Activated naive CD4-positive, alpha-beta T cell treated with anti-CD3 and anti-CD28 coated beads for 36 hours (primary cell): ENCODE measurements at places on chromosomes 16 and 17. TPM values are rescaled to one million over a fixed set of nuclear protein-coding genes. Genes with fewer than 3 reads are reported as not detected.

- no peak for DNase-seq
Measured at GRCh38 chr16:88370365-88370764, 12.4 kb upstream of the ZNF469 start.

DNA sequence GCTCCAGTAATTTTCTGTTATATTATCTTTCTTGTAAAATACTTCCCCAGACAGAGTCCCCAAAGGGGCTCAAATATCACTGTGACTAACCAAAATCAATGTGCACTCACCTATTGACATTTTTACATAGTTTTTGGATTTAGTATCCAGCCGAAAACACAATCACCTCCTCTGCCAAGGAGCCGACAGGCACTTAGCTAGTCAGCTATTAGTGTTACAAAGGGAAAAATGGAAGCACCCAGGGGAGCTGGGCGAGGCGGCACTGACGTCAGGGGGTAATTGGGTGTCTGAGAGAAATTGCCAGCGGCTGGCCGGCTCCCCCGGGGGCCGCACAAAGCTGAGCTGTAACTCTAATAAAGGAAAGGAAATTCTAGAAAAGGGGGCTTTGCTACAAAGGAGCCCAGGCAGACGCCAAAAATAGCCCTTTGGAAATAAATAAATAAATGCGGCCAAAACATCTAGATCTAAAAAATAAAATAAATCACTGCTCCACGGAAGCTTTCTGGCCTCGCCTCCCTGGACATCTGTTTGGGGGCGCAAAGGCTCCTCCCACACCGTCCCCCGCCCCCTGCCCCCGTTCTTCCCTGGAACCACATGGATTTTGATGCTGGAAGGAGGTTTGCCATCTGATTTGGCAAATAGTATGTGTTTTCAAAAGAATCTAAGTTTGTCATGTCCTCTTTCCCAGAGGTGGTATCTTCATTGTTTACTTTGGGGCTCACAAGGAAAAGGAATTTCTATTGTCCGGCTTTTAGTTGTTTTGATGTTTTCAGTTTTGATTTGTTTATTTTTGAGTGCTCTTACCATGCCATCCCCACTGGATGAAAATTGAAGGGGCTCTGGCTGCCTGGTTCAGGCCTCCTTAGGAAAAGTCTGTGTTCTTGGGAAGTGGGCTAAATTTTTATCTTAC, 156.7 kb downstream of the ZNF423 start:
- DNase-seq: no peak

GRCh38 chr17:34713687-34714086, 134.3 kb downstream of the TMEM132E start:
- DNase-seq: no peak

Gene SKAP1
- 60.5 TPM for total RNA-seq

Gene CIBAR2
- not detected for total RNA-seq

- no peak for DNase-seq
Measured at GRCh38 chr17:48639982-48640857, 14.1 kb upstream of the HOXB9 start.

DNA sequence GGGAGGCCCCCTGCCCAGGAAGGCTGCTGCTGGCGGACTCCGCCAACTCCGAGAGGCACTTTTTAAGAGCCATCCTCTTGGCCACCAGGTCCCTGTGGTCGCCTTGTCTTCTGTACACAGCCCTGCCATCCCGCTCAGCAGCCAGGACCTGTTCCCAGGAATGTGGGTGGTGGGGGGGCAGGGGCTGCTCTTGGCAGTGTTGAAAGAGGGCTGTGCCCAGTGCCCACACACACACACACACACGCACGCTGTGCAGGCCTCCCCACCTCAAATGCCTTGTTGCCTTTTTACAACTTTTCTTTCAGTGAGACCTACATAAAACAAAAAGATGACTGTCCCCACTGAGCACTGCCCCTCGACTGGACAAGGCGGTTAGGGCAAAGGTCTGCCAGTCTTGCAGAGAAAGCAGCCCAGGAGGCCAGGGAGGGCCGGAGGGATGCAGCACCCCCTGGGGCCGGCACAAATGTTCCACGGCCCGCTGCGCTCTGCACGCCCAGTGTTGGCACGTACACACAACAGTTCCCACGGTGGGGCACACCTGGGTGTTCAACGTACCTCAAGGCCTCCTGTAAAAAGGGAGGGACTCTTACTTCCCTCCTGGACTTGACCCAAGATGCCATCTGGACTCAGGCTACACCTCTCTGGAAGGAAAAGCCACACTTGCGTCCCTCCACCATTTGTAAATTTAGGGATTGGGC, 18.5 kb upstream of the PITPNA start:
- no peak for DNase-seq

Gene TRAF4
- total RNA-seq: 75.9 TPM

GRCh38 chr16:10332241-10332640, 53.6 kb upstream of the ATF7IP2 start:
- no peak for DNase-seq

Gene MEFV
- 0.07 TPM for total RNA-seq

DNA sequence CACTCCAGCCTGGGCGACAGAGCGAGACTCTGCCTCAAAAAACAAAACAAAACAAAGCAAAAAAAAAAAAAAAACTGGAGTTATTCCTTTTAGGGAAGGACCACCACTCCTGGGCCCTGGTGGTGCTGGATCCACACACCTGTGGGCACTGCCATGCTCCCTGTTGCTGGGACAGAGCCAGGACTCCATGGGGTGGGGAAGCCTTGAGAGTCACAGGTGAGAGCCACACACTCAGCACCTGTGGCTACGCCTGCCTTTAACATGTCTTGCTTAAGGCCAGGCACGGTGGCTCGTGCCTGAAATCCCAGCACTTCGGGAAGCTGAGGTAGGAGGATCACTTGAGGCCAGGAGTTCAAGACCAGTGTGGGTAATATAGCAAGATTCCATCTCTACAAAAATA, 18.3 kb downstream of the PDIA2 start:
- DNase-seq: no peak

DNA sequence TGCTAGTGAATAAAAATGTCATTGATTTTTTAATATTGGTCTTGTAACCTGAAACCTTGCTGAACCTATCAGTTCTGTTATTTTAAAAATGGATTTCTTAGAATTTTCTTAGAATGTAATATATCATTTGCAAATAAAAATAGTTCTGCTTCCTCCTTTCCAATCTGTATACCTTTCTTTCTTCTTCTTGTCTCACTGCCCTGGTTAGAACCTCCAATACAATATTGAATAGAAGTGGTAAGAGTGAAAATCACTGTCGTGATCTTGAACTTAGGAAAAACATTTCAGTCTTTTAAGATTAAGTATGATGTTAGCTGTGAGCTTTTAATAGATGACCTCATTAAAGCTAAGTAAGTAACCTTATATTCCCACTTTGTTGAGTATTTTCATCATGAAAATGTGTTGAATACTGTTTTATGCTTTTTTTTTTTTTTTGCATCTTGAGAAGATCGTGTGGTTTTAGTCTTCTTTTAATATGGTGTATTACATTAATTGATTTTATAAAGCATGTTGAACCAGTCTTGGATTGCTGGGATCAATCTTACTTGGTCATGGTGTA, 104.8 kb upstream of the NACA2 start:
- DNase-seq: no peak

Gene MTSS2
- total RNA-seq: 2.0 TPM

DNA sequence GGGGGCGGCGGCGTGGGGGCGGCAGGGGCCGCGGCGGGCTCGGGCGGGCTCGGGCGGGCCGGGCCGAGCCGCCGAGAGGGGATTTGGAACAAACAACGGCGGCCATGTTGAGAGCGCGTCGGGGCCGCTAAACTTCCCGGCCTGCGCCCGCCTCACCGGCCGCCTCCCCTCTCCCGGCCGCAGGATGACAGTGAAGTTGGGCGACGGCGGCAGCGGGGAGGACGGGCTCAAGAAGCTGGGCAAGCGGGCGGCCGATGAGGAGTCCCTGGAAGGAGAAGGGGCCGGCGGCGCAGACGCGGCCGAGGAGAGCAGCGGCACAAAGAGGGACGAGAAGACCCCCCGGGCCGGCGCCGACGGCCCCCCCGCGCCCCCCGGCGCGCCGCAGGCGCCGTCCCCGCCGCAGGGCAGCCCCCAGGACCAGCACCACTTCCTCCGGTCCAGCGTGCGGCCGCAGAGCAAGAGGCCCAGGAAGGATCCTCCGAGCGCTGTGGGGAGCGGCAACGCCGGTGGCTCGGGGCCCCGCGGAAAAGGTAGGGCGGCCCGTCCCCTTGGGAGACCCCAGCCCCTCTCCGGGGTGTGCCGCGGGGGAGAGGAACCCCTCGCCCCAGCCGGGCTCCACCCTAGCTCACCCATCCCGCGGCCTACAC, 2.4 kb downstream of the CRAMP1 start:
- DNase-seq: peak; percentile 33

DNA sequence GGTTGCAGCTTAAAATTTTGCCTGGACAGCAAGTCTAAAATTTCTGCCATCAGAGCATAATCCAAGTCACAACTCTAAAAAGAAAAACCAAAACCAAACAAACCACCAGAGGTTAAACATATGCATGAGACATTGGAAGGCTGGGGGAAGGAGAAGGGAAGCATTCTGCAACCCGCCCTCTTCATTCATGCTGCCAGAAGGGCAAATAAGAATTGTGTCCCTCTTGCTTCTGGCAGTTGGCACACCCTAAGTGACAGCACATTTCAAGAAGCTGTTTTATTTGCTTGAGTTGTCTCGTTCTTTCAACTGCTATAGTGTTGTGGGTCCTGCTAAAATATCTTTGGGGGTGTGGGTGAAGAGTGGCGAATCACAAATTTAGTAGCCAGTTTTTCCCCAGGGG, 99.6 kb downstream of the SKAP1 start:
- DNase-seq: no peak

Gene CHD9NB
- 0.17 TPM for total RNA-seq

Gene IKZF3
- 36.1 TPM for total RNA-seq

GRCh38 chr17:30524847-30525246, 47.6 kb downstream of the GOSR1 start:
- DNase-seq: no peak

GRCh38 chr16:77834635-77835540, 46.5 kb downstream of the VAT1L start:
- no peak for DNase-seq

Gene NHLRC4
- 0.60 TPM for total RNA-seq

GRCh38 chr16:9682320-9682719, 499.9 kb downstream of the GRIN2A start:
- DNase-seq: no peak

- no peak for DNase-seq
Measured at GRCh38 chr16:13165024-13165423, 263.6 kb downstream of the SHISA9 start.

Gene SLC12A3
- not detected for total RNA-seq

Gene SLC35G6
- total RNA-seq: not detected

Gene CIITA
- total RNA-seq: 0.12 TPM

GRCh38 chr17:66915204-66915611, 49.3 kb upstream of the CACNG4 start:
- DNase-seq: peak; percentile 10

DNA sequence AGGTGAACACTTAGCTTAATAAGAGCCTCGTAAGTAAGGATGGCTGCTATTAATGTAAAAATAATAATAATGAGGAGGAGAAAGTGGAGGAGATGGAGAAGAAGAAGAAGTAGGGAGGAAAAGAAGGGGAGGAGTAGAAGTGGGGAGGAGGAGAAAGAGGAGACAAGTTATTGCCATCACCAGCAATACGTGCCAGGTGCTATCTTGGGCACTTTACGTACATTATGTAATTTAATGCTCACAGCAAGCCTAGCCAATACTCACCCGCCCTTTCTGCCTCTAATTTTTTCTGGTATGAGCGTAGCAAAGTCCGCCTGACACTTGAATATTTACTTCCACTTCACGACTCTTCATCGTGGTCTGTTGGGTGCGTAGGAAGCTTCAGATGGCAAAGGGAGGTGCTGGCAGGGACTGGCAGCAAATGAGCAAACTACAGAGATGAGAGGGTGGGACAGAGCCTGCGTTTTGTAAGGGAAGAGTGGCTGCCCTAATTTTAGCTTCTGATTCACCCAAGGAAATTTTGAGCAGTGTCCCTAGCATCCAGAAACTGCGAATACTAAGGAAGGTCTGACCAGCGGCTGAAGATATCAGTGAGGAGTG, 42.1 kb upstream of the CDH13 start:
- DNase-seq: no peak

GRCh38 chr17:50586421-50587247, 26.1 kb downstream of the CACNA1G start:
- DNase-seq: no peak

DNA sequence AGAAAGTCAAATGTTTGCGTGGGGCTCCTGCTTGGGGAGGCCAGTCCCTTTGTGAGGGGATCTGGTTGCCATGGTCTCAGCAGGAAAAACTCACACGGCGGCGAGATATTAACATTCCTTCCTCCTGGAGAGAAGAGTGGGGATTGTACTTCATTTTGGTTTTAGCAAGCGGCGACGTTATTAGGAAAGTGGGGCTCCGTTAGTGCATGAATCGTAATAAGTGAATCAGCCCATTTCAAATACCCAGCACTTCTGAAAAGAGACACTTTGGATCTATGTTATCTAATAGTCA, 41.6 kb upstream of the METRNL start:
- no peak for DNase-seq

Gene RAB11FIP4
- 31.3 TPM for total RNA-seq

Gene C16orf89
- total RNA-seq: not detected
